ENCODE measurements at places on chromosomes 1 and 21.

DNA sequence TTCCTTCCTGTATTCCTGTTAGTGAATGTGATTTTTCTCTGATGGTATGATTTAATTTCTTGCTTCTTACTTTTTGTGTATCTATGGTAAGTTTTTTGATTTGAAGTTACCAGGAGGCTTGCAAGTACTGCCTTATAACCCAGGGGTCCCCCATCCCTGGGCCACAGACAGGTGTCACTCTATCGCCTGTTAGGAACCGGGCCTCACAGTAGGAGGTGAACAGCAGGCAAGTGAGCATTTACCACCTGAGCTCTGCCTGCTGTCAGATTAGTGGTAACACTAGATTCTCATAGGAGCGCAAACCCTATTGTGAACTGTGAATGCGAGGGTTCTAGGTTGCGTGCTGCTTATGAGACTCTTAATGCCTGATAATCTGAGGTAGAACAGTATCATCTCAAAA is 143.3 kb downstream of the RPS6KC1 start:
- DNase-seq: no peak

DNA sequence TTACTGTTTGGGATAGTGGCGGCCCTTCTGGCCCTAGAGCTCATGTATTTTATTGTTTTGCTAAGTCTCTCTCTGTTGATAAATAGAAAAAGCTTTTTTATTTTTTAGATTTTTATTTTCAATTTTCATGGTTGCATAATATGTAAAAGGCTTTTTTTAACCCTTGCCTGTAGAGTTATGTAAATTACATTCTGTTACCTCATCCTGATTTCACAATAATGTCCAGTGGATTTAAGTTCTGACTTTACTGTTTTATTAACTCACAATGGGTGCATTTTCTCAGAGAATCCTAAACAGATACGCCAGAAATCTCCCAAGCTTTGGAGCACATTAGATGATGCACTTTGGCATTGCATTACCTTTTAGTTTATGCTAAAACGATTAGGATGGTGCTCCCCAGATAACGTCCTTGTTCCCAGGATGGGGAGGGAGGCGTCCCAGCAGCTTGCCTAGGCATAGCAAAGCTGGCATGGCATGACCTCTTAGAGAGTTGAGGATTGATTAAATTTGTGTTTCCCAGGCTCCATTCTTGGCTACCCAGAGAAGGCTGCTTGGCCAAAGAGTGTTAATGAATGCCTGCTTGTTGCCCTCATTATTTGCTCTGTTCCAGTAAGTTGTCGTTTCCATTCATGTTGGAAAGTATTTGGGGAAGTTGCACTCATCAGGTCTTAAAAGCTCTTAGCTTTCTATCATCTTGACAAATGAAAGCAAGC is 17.1 kb downstream of the UTP25 start:
- DNase-seq: no peak

DNA sequence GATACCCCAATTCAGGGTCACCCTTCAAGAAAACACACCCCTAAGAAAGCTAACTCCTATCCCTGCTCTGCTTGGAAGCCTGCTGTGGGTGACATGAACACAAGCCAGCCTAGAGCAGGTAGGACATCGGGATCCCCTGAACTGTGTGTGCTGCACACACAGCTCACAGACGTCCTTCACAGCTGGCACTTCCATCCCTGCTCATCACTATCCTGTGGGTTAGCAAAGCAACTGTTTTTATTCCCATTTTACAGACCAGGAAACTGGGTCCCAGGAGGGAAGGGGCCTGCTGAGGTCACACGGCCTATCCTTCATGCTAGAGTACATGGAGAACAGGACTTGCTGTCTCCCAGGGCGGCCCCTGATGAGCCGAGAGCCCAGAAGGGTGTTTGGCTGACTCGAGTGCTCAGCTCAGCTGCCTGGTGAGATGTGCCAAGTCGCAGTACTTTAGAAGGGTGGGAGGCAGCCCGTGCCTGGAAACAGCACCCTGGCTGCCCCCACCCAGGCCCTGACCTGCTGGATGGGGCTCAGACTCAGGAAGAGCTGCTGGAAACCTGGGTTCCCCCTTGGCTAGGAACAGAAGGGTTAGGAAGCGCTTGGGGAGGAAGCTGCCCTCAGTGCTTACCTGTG is 28.3 kb upstream of the BTG2 start:
- no peak for DNase-seq

DNA sequence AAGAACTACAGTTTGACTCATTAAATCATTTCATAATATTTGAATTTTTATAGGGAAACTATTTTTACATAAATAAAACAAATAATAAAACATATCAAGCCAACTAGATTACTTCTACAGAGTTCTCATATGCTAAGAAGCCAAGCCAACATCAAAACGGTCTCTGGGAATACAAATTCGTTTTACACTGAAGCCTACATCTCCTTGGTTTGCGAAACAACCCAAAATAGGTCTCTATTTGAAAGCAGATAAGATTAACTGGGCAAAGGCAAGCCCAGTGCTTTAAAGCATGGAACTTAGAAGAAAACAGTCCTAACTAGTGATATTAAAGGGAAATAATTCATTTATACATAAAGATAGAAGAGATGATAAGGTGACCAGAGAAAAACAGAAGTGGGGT is 25.3 kb downstream of the MIXL1 start:
- DNase-seq: no peak

DNA sequence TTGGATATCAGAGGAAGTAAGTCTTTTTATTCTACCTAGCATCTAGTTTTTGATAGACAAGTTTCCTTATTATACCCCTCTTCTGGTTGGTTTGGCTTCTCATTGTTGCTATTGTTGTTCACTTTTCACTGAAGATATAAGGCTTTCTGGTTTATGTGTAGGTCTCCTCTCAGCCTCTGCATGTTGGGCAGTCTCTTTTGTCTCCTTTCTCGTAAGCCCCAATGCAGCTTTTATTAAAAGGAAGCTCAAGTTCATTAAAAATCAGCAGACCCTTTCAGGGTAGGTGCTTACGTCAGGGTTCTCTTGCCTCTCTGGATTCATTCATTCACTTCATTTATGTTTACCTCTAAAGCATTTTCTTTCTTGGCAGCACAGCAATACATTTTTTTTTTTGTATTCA is 4.8 kb upstream of the DHX9 start:
- DNase-seq: no peak

- no peak for DNase-seq
These were observed 9.7 kb upstream of the TMEM35B start for GRCh38 chr1:34994878-34995277.

GRCh38 chr1:90186506-90187322 is 191.8 kb downstream of the ZNF326 start:
- DNase-seq: peak; percentile 15

GRCh38 chr1:17207046-17207445 is 2.1 kb downstream of the PADI1 start:
- no peak for DNase-seq

DNA sequence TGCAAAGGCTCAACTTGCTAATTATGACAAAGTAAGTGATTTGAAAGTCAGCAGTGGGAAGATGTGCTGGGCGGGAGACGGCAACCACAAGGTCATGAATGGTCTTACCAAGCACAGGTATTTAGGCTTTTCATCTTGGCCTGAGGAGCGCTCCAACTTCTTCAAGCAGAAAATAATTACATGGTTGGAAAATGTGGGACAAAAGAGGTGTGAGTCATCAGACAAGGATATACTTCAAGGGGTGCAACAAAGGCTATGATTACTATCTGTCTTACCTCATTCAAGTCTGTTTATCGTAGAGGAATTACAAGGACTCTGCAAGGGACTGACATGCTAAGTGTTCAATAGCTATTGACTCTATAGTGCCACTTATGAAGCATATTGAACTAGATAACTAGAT is 2005.7 kb downstream of the MRPL39 start:
- DNase-seq: no peak

- DNase-seq: no peak
These were observed 32.5 kb downstream of the ATP5PO start for GRCh38 chr21:33883118-33883517.

DNA sequence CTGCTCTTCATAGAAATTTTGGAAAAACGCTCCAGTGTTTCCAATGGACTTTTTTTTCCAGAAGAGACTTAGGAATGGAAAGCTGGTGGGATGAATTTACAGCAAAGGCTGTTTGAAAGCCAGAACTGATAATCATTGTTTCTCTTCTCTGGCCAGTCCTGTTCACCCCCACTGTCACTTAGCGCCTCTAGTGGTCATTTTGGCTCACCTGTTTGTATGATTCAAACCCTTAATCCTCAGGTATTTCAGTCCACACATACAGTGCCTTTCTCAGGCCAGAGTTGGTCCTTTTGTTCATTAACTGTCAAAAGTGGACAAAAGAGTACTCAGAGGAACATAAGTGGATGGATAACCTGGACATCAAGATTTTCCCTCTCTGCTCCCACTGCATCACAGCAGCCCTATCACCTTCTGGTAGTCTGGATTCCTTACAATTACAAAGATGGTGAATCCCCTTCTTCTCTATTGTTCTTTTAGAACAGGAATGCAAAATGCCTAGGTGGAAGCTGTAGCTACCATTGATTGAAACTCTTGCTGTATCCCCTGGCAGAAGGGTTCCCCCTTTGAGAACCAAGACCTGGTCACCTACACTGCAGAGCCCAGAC is 177.6 kb upstream of the OLFM3 start:
- DNase-seq: peak; percentile 58

GRCh38 chr1:247209396-247209795 is 37.6 kb upstream of the ZNF124 start:
- DNase-seq: peak; percentile 37

- DNase-seq: no peak
These were observed 110.8 kb upstream of the RUNX1 start for GRCh38 chr21:35159881-35160280.

GRCh38 chr1:117143871-117144270 is 22.3 kb upstream of the TRIM45 start:
- DNase-seq: peak; percentile 23

DNA sequence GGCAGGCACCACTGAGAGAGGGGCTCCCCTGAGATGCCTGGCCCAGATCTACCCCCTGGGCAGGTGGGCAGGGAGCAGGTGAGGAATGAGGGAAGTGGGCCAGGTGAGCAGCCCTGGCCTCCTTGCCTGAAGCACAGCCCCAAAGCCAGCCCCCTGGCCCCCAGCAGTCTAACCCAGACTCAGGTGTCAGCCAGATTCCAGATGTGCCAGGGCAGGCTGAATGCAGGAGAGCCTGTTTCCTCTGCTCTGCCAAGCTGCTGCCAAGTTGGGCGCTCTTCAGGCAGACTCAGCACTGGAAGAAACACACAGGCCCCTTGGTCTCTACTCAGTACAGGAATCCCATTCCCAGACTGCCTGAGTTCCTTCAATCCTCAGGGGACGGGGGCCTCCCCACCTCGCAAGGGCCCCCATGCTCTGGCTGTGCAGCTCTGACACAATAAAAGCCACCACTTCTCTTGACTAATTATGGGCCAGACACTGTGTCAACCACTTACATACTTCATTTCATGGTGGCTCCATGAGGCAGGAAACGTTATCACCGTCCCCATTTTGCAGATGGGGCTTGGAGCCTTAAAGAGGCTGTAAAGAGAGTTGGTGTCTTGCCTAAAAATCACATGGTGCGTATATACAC is 20.4 kb downstream of the ARHGEF19 start:
- no peak for DNase-seq

DNA sequence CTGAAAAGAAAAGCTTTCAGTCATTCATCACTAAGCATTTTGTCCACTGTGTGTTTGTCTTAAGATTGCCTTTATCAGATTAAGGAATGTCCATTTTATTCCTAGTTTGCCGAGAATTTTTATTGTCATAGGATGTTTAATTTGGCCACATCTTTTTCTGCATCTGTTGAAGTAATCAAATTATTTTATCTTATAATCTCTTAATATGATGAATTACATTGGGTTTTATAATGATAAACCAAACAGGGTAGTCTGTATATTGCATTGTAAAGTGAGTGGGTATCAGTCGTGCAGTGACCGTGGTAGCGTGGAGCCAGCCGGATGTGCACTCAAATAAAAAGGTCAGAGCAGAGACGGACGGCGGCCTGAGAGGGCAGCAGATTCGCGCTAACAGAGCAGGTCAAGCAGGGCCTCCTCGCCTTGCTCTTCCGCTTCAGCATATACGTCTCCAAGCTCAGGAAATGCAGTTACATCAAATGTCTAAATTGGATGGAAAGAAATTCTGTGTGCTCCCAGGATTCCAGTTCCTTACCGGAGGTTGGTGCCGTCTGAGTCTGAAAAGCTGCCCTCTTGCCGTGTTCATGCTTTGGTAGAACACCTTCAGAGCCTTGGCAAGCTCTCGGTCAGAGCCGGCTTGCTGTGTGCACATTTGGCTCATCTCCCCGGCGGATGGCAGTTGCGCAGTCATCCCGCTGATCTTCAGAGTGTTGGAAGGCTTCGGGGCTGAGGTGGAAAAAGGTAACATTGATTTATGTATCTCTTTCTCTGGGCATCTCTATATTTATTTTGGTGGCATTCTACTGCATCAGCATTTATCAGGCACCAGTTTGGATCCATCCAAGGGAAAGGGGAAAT is 51.5 kb downstream of the SCCPDH start:
- DNase-seq: no peak

DNA sequence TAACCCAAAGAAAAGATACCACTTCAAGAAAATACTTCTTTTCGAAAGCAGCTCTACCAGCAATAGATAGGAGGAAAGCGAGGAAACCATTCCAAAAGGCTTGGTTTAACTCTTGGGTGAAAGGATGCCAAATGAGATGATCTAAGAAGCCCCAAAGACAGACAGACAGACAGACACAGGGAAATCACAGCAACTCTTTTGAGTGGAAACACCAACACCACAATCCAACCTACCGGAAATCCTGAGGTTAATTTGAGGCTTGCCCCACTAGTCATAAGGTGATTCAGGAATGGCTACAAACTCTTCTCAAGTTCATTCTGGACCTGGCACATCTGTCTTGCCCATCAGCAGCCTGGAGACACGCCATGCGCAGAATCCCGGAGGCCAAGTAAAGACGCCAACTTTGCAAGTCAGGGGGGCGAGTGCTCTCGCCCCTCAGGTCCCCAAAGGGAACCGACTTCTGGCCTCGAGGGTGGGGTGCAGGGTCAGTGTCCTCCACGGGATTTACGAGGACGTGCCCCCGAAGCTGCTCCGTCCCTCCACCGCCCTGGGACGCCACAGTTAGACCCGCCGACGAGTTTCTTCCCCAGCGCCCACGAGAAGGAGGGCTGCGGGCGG is 778 bp downstream of the EVI5 start:
- DNase-seq: peak; percentile 49

DNA sequence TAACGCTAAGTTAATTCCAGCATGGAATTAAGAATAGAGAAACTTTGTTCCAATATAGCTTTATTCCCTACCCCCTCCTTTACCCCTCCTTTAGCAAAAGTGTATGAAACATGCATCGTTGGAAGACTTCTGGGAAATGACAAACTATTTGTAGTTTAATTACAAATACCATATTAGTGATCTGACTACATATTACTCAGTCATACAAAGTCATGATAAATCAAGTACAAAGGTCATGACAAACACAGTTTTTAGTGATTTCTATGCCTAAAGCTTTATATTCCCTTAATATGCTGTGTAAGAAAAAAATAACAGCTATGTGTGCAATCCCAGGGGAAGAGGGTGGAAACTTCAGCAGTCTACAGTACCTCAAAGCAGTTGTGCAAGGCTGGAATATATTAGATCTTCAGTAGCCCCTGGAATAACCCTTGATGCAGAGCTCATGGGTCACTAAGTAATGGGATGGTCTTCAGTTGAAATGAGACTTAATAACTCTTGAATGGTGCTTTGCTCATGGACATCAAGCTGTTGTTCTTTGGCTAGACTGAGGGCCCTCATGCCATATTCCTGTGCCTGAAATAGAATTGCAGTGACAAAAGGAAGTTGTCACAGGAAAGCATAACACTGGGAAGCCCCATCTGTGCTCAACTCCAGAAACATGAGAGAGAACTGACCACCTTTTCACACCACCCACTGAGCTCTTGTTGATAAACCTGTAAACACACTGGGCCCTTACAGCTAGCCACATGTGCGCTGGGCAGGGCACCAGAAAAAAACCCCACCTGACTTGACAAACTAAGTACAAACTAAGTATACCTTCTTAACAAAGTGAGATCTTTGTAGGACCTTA is 25.3 kb downstream of the ZMYND12 start:
- no peak for DNase-seq
